Dermis blood vessel endothelial cell (primary cell): ENCODE measurements at places on chromosomes 1 and 21. TPM values are rescaled to one million over a fixed set of nuclear protein-coding genes. Genes with fewer than 3 reads are reported as not detected.

Gene RPF1
- total RNA-seq, result 32.7 and 36.2 TPM in 2 replicates

Gene THEM5
- total RNA-seq, result 0.17 TPM in 1 of 2 replicates, not detected in the other

Gene LENEP
- not detected in 2 replicates for total RNA-seq

Gene SPRR2F
- not detected in 2 replicates for total RNA-seq

Gene CALML6
- total RNA-seq, result 0.34 TPM in 1 of 2 replicates, not detected in the other

Gene GBP5
- 0.09 and 0.17 TPM in 2 replicates for total RNA-seq

Gene ANGPTL3
- total RNA-seq, result not detected in 2 replicates

Gene PGM1
- total RNA-seq, result 41.1 and 44.2 TPM in 2 replicates

Gene PPM1J
- total RNA-seq, result 0.68 and 0.74 TPM in 2 replicates

Gene VHLL
- not detected in 2 replicates for total RNA-seq

Gene KRTAP8-1
- total RNA-seq, result not detected in 2 replicates

Gene C1orf94
- total RNA-seq, result not detected in 2 replicates

Gene RPTN
- total RNA-seq, result not detected in 2 replicates

Gene RIPPLY3
- under 0.01 TPM in 1 of 2 replicates, not detected in the other for total RNA-seq

Gene LCE2C
- total RNA-seq, result not detected in 2 replicates

Gene SAMSN1
- total RNA-seq, result 0.05 TPM in 1 of 2 replicates, not detected in the other

Gene WNT9A
- 1.8 and 2.9 TPM in 2 replicates for total RNA-seq

Gene SYNC
- 16.4 and 21.4 TPM in 2 replicates for total RNA-seq

Gene TCHH
- total RNA-seq, result 0.05 and 0.17 TPM in 2 replicates

Gene SASS6
- 3.2 and 5.9 TPM in 2 replicates for total RNA-seq

Gene NECTIN4
- 0.17 and 0.28 TPM in 2 replicates for total RNA-seq

Gene TMEM52
- total RNA-seq, result 0.37 TPM in 1 of 2 replicates, not detected in the other

Gene TGFBR3
- 23.6 and 33.2 TPM in 2 replicates for total RNA-seq

Gene TUT4
- total RNA-seq, result 24.8 and 28.3 TPM in 2 replicates

Gene LINGO4
- not detected in 2 replicates for total RNA-seq
